ENCODE measurements at places on chromosomes 3 and 15.

GRCh38 chr3:125043599-125044151, 12.1 kb downstream of the HEG1 start:
- no peak for DNase-seq

- peak; percentile 62 for DNase-seq
Observed at GRCh38 chr3:89025185-89025584, 82.2 kb upstream of the EPHA3 start.

DNA sequence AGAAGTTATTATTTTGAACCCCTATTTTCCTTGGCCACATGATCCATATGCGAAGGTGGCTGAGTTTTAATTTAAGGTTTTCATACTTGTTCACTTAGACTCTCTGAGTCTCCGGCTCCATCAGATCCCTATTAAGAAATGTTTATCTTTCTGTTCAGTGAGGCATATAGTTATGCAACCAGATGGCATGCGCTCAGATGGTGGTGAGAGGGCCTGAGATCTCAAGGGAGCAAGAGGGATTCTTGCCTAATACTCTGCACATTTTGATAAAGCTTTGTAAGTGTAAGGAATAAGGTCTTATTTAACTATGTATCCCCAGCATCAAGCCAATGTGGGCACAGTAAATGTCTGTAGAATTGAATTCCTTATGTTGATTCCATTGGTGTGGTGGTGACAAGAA, 78.9 kb upstream of the DPH6 start:
- DNase-seq = no peak

- DNase-seq = no peak
Observed at GRCh38 chr3:73753985-73754384, 129.2 kb upstream of the PDZRN3 start.

DNA sequence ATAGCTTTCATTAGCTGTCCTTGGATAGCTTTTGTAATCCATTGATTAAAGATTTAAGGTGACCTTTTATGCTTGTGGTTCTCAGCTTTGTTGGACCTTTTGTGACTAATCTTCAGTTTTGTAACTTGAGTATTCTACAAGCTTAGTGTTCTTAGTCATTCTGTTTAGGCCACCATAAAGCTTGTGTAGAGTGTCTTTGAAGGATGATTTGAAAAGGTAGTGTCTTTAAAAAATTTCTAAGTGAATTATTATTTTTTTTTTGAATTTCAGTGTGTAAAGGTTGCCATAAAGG, 7.5 kb downstream of the MORF4L1 start:
- DNase-seq = no peak

DNA sequence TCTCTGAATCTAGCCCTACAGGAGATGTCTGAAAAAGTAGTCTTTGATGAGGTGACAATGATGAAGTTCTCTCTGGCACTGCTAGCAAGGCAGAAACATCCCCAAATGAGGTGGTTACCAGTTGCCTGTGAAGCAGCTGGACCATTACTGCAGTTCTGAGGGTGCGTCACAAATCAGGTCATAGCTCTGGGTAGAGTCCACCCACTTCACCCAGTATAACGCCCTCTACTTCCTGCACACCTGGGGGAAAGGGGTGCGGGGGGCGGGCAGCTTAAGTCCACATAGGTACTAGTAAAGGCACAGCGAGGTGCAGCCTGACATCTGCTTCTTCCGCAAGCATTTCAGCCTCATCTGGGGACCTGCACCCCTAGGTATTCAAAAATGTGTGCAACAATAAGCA, 13.4 kb upstream of the SATB1 start:
- no peak for DNase-seq

Measured in NCI-H1105 treated with DMSO at 0.1 percent for 48 hours (cell line).